Adrenal gland (tissue), 19 donors: ENCODE measurements at places on chromosomes 4 and X. TPM values are rescaled to one million over a fixed set of nuclear protein-coding genes. Genes with fewer than 3 reads are reported as not detected.

DNA sequence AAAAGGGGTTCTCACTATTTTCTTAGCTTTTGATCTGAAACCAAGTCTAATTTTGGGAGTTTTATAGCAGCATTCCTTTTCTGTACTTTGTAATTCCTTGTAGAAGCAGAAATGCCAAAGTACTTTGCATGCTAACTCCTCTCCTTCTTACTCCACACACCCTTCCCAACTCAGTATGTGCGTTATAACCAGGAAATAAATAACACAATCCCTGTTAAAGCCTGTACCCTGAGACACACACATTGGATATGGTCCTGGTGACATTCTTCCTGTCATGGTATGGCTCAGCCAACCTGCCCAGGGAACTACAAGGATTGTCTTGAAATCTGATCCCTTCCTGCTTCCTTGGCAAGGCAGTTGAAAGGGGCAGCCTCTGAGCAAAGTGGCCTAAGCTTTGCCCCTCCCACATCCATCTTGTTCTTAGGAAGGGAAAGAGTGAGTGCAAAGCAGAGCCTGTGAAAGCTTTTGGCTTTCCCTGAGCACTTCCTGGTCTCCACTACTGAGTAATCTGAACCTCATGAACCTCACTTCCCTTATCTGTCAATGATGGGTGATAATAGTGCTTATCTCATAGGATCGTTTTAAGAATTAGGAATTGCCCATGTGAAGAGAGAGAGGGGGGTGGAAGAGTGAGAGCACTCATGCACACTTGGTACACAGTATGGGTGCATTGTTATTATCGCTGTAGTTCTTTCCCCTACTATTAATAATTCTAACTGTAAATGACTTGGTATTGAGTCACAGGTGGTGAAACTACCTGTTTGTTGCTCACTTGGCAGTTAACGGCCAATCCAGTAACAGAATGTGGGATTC lies 109.3 kb downstream of the AFF2 start:
- no peak for DNase-seq

- no peak for DNase-seq
Observed at GRCh38 chr4:75434105-75434504, 80.1 kb downstream of the RCHY1 start.

DNA sequence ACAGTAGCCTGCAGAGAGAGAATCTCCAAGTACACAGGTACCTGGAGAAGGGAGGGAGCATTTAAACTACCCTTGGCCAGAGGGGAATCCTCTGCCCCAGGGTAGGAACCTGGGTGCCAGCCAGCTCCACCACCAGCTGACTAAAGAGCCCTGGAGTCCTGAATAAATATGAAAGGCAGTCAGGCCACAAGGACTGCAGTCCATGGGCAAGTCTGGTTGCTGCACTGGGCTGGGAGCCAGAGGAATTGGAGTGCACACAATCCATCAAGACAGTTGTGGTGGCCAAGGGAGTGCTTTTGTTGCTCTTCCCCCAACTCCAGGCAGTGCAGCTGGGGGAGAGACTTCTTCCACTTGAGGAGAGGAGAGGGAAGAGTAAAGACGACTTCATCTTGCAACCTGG lies 172.5 kb downstream of the HNRNPD start:
- DNase-seq: no peak

DNA sequence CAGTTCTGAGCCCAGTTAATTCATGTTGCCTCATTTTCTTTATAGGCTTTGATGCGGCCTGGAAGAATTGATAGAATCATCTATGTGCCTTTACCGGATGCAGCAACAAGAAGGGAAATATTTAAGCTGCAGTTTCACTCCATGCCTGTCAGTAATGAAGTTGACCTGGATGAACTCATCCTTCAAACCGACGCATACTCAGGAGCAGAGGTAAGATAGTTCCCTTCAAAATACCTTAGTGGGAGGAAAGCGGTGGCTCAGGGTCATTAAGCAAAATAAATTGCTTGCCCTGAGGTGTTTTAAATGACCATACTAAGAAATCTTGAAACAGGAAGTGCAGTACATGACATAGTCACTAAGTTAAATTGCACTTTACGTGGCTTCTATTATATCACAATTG lies 140.6 kb upstream of the SPRY1 start:
- DNase-seq: no peak

GRCh38 chrX:130529531-130529930 lies 127.7 kb downstream of the RBMX2 start:
- DNase-seq: no peak

OTUD6A gene
- not detected for total RNA-seq

IL13RA1 gene
- 50.2 TPM for total RNA-seq
